Stimulated activated CD4-positive, alpha-beta T cell treated with anti-CD3 and anti-CD28 coated beads, TNF-alpha, amount 100 ng/mL, for 4 hours (primary cell): ENCODE measurements at places on chromosomes 7 and 10.

- no peak for DNase-seq
These were observed 129.2 kb downstream of the RPS24 start for GRCh38 chr10:78162853-78163252.

DNA sequence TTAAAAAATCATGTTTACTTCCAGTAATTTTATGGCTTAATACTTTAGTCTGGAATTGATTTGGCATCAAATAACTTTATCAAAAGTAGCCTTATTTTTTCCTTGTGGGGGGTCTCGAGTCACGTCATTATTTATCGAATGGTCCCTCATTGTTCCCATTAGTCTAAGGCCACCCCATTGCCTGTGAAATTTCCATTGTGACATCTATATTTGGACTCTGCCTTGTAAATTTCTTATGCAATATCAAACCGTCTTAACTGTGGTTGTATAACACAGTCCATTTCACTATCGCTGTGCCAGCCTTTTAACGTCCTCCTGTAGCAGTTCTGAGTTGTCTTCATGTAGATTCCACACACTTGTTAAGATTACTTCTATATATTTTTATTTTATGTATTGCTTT lies 103.9 kb upstream of the RET start:
- no peak for DNase-seq

DNA sequence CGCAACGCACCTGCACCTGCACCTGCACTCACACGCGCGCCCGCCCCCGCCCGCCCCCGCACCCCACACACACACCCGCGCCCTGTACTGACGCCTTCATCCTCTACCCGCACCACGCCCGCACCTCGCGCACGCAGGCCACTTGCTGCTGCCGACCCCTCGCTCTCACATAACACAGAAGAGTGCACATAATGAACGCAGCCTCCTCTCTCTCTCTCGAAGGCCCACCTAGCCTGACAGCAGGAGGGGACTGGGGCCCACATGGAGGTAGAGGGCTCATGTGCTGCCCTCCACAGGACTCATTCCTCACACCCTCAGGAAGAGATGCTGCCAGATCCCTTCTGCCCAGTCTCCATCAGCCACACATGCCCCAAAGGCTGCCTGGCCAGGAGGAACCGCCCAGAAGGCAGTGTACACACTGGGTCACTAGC lies 432 bp upstream of the CAMK2B start:
- no peak for DNase-seq

DNA sequence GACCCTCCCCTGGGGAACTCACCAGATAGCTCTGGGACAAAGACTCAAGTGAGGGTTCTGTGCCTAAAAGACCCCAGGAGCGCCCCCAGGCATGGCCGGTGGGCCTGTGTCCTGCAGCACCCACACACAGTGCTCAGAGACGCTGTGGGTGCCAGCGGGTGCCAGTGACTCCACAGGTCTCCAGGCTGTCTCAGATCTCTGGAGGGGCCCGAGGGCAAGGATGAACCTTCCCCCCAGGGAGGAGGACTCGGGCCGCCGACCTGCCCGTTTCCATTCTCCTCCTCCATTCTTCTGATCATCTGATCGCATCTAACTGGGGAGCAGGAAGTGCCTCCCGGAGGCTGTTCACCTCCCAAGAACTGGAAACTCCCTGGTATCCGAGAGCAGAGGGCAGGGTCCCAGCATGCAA lies 980 bp downstream of the ADAM8 start:
- DNase-seq, result no peak

- no peak for DNase-seq
These were observed 11.9 kb upstream of the FRMPD2 start for GRCh38 chr10:48286356-48286755.
